ENCODE measurements at places on chromosomes 6 and 20. TPM values are rescaled to one million over a fixed set of nuclear protein-coding genes. Genes with fewer than 3 reads are reported as not detected.
A peak's percentile ranks its signal among the peaks of the same experiment; 100 is the strongest.

DNA sequence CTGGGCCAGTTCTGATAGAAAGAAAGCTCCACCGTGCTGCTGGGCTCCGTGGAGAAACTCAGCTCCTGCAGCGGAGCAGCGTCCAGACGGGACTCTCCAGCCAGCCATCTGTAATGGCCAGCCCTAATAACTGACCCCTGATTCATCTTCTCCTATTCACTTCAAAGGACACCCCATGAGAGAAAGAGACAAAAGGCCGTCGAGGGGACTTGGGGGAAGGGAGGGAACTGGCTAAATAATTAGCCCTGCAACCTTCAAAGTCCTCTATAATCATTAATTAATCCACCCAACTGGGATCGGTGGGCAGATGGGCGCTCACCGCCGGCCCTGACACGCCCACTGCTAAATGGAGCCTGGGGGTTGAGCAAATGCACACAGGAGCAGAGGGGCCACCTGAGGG is 512.4 kb downstream of the CD83 start:
- no peak for DNase-seq

GRCh38 chr6:33634161-33634727 is 13.1 kb downstream of the ITPR3 start:
- DNase-seq = no peak

- DNase-seq = no peak
Measured at GRCh38 chr6:104423691-104424090, 436.0 kb downstream of the HACE1 start.

Gene IL20RA
- total RNA-seq = 114 TPM

GRCh38 chr6:44923444-44923843 is 404.7 kb upstream of the RUNX2 start:
- no peak for DNase-seq

- no peak for DNase-seq
Measured at GRCh38 chr20:3631534-3631933, 31.7 kb downstream of the GFRA4 start.

DNA sequence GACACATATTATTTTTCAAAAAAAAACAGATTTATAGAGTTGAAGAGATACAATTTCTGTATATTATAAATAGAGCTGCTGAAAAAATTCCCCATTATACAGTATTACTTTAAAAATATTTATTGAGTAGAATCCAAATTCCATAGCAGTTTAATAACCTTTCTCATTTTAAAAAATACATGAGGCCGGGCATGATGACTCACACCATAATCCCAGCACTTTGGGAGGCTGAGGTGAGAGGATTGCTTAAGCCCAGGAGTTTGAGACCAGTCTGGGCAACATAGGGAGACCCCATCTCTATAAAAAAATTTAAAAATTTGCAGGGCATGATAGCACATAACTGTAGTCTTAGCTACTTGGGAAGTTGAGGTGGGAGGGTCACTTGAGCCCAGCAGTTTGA is 13.0 kb downstream of the ATRN start:
- DNase-seq = no peak

GRCh38 chr20:20076297-20077065 is 24.1 kb downstream of the CFAP61 start:
- peak; percentile 88 for DNase-seq

GRCh38 chr20:58645412-58645968 is 5.6 kb upstream of the STX16 start:
- DNase-seq = no peak

GRCh38 chr6:78593898-78594667 is 273.3 kb upstream of the IRAK1BP1 start:
- no peak for DNase-seq
